SW 1271 (cell line): ENCODE measurements at places on chromosomes 1 and 21.

DNA sequence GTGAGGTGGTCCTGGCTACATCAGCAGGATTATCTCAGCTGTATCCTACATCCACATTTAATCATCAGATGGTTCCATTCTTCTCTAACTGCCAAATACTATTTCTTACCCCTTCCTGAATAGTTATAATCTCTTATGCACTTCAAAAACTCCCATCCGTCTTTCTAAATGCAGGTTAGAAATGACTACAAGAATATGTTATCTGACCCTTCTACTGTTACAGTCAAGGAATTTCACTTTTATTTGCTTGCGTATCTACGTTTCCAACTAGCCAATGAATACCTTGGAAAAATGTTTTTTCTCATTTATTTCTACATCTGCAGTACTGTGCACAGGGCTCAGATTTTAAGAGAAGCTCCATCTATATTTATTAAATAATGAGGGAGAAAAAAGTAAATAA, 709.9 kb downstream of the KCNT2 start:
- no peak for DNase-seq

DNA sequence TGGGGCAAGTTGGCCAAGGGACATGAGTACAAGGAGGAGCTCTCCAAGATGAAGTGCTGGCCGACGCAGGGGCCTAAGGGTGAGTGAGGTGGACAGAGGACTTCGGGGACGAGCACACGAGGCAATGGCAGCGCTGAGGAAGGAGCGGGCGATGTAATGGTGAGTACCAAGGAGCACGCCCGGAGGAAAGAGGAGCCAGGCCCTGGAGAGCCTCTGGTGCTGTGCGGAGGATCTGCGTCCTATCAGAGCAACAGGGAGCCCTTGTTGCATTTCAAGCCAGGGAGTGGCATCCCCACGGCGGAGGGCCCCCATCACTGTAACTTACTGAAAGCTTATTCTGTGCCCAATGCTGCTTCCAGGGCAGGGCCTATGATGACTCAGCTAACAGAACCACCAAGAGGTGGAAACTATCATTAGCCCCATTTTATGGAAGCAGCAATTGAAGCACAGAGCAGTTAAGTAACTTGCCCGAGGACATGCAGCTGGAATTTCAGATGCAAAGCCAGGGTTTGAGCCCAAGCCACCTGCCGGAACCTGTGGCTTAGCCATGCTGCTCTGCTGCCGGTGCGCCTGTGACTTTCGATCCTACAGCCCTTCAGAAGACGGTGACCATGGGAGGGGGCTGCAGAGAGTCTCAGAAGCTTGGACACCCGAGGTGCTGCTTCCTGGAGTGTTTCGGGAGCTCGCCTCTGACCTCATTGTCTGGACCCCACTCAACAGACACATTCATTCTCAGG, 17.6 kb upstream of the AJAP1 start:
- DNase-seq: no peak

DNA sequence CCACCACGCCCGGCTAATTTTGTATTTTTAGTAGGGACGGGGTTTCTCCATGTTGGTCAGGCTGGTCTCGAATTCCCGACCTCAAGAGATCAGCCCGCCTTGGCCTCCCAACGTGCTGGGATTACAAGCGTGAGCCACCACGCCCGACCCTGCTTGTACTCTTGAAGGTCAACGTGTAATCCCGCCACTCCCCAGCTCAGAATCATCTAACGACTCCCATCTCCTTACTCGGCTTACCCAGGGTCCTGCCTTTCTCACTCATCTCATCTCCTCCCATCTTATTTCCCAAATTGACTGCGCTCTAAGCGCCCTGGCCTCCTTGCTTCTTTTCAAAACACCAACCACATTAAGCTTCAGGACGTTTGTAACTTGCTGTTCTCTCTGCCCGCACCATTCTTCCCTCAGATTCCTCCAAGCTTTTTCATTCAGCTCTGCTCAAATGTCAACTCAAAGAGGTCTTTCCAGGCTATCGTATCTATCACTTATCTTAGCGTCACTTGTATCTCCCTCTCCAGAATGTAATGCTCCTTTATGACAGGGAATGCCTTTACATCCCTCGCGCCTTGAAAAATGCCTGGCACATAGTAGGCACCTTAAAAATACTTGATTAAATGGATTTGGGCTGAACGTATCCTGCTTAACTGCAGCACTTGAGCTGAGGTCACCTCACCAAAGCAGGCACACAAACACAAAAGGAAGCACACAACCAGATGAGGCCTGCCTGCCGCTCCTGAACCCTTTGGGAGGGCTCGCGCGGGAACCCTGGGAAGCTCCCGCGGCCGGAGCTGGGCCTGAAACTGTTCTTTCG, 1.4 kb upstream of the USP1 start:
- DNase-seq: no peak

DNA sequence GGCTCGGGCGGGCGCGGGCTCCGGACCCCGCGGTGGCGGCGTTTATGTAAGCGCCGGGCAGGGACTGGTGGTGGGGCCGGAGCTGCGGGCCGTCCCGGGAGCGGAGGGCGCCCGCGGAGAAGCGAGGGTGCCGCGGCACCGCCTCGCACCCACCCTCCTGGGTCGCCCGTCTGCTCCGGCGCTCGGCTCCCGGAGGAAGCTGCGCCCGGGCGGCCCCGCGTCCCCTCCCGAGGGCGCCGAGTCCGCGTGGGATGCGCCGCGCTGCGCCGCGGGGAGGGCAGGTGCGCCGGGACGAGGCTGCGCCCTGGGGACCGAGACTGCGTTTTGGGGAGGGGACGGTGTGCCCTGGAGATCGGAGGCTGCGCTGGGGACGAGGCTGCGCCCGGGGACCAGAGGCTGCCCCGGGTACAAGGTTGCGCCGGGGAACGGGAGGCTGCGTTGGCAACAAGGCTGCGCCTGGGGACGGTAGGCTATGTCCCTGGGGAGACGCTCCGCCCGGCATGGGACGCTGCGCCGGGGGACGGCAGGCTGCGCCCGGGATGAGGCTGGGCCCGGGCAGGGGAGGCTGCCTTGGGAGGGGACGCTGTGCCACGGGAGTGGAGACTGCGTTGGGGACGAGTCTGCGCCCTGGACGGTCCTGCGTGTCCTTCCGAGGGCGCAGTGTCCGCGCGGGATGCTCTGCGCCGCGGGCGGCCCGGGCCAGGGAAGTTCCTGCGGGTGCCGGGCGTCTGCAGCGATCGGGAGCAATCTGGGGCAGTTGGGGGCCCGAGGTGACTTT, 627 bp downstream of the ADARB1 start:
- DNase-seq: no peak

DNA sequence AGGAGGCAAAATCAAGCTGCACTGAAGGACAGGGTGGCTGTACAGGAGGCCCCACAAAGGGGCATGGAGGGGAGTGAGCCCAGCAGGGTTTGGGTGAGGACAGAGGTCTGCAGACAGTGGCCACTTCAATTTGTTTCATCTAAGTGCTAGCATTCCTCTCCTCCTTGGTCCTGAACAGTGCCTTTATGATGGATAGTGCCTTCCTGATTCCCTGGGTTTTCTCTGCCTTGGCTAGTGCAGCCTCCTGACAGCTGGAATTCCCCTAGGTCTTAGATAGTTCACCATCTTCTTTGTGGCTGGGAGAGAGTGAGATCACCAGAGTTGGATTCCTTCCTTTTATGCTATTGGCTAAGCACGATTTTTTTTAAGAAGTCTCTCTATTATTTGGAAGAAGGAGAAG, 3.8 kb upstream of the HPCAL4 start:
- DNase-seq: no peak

GRCh38 chr1:204831186-204831585, 39.5 kb upstream of the NFASC start:
- DNase-seq: no peak

DNA sequence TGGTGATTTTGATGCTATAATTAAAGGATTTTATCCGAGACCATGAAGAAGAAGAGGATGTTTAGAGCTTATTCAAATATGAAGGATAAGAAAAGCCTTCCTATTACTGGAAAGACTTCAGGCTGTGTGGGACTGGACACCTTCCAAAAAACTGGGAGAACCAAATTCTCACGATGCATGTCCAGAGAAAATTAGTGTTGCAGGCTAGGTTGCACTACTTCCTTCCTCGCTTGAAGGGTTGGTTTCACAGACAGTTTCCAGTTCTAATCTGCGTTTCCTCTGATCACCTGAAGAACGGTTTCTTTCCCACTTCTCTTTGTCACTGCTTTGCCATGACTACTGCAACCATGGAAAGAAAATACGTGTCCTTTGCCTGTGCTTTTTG, 2.0 kb downstream of the MTARC2 start:
- no peak for DNase-seq

- no peak for DNase-seq
These were observed 71.3 kb upstream of the PRDX6 start for GRCh38 chr1:173405834-173406233.

- no peak for DNase-seq
These were observed 170.4 kb upstream of the ZC3H12A start for GRCh38 chr1:37303884-37304574.

DNA sequence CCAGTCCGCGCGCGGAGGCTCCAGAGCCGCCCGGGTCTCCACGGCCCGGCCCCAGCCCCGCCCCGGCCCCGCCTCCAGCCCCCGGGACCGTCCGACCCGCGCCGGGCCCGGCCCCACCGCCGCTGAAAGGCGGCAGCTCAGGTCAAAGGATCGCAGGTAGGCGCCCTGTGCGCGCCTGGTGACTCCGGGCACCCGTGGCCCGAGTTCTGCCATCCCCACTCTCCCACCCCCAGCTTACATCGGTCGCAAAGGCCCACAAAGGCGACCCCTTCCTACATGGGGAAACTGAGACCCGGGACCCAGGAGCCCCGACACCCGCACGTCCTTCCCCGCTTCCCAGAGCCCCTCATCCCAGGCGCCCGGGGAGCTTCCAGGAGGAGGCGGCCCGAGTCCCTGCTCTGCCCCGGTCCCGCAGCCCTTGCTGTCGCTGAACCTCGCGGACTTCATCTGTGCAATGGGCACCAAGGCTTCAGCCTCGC, at the start of gene TMEM200B:
TMEM200B (minus strand) TSS at position 17 of the 479 bp plus-strand sequence. CDS start 2,075 bp downstream, outside the sequence.
- no peak for DNase-seq

GRCh38 chr1:214472364-214472763, 79.0 kb downstream of the PTPN14 start:
- DNase-seq: no peak

GRCh38 chr1:50982611-50983010, 12.6 kb downstream of the CDKN2C start:
- no peak for DNase-seq

DNA sequence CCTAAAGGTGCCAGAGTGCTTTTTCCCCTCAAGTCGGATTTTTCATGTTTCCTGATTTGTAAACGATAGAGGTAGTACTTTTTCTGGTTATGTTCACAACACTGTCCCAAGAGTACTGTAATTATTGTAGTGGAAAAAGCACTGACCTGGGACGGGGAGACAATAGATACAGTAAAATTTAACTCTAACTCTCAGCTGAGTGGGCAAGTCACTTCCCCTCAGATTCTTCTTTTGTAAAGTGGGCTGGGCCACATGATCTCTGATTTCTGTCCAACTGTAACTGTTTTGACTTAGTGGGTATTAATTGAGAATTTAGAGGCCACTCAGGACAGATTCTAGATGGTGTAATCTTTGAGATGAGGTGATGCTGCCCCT, 19.1 kb downstream of the MARCKSL1 start:
- no peak for DNase-seq

- no peak for DNase-seq
These were observed 9.7 kb downstream of the NPPA start for GRCh38 chr1:11837767-11838348.

- DNase-seq: no peak
These were observed 58.0 kb upstream of the RAB3GAP2 start for GRCh38 chr1:220330265-220330664.

DNA sequence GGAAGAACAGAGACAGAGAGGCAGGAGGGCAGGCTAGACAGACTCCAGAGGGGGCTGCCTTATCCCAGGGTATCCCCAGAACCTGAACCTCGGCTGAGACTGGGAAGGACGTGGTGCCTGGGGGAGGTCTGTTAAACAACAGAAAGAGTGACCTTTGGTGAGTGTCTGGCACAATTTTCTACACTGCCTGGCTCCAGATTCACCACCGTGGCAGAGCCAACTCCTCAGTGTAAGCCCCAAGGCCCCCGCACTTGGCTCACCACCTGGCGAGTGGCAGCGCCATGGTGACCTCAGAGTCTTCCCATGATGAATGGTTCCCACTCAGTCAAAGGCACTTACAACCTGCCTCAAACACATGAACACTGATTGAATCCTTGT, 6.5 kb downstream of the RD3 start:
- DNase-seq: no peak

DNA sequence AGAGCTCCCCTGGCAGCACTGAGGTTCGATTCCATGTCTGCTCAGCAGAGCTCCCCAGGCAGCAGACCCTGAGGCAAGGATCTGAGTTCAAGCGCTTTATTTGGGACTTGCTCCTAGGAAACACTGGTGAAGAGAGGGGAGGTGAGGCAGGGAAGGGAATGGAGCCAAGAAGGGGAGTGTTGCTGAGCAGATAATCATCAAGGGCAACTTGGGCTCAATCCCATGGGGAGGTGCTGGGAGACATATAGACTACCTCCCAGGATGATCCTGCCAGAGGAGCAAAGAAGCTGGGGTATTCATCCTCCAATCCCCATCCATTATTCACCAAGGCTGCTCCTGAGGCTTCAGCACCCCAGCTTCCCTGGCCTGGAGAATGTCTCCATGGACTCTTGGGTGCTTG, 47.0 kb downstream of the GRIK3 start:
- no peak for DNase-seq

DNA sequence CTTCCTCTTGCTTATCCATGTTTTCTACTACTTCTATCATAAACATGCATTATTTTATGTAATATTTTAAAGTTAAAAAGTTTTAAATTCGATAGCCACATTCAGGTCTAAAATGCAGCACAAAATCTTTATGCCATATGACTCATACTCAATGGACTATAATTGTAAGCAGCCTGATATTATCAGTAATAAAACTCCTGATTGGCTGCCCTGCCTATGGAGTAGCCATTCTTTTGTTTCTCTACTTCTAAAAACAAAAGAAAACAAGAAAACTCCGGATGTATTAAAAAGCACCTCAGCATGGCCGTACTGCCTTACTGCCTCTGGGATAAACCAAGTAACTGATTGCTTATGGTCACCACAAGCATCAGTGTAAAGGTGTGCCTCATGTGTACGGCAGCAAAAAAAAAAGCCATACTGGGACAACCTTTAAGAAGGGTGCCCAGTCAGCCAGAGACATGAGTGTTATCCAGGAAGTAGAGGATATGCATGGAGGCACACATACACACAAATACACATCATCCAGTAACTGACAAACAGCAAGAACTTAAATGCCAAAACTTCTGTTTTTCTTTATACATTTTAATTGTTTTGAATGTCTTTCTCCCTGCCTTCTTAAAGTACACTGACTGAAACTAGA, 9.2 kb downstream of the SLC35D1 start:
- DNase-seq: no peak
